NCI-H2107 (cell line): ENCODE measurements at places on chromosomes 7 and 10.

- DNase-seq = no peak
Observed at GRCh38 chr7:16300361-16300895, 120.9 kb downstream of the CRPPA start.

DNA sequence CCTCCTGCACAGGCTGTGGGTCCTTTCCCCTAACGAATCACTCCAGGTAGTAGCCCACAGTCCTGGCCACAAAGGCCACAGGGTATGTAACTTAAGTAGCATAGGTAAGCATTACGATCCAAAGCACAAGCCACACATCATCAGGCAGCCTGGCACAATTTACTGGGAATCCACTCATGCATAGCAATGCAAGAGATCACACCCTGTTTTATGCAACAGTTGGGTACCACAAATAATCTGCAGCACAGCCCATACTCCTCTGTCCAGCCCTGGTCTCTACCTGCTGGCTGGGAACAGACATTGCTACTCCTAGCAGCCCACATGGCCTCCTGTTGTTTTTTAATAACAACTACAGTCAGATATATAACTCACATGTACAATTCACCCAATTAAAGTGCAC is 34.3 kb downstream of the SRPK2 start:
- DNase-seq = peak; percentile 12

GRCh38 chr7:134922720-134923704 is 63.3 kb upstream of the AGBL3 start:
- DNase-seq = no peak

DNA sequence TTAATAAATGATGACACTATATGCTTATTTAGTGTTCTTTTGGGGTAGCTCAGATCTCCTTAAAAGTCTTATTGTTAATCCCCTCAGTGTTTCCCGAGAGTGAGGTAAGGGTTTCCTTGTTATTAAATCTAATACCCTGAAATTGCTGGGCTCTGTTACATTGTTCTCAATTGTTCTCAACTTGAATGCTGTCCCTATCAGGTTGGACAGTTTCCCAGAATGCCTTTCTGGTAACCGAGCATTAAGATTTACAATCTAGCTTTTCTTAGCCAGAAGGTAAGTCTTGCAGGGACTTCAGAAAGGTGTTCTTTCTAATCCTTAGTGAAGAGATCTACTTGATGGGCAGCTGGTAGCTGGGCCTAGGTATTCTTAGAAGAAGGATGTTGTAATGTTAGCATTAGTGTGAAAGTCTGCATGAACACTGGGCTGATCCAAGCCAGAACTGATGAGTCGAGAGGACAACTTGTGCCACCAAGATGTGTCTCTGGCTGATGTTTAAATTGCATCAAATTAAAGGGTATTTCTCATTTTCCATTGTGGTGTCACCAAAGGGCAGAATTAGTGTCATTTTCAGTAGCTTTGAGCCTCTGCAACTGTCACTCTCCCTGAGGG is 89.9 kb downstream of the SND1 start:
- DNase-seq = no peak

DNA sequence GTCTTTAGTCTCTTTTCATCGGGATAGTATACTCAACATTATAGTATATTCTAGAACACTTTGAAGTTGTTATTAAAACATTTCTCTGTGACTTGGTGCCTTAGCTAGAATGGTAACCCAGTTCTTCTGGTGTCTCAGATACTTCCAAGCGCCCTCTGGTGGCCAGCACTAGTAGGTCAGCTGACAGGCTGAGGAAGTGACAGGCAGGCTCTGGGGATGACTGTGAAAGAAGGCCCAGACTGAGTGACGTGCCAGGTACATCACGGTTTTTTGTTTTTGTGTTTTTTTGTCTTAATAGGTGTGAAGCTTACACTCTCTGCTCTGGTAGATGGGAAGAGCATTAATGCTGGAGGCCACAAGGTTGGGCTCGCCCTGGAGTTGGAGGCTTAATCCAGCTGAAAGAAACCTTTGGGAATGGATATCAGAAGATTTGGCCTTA is 5.1 kb downstream of the COMTD1 start:
- DNase-seq = peak; percentile 62

DNA sequence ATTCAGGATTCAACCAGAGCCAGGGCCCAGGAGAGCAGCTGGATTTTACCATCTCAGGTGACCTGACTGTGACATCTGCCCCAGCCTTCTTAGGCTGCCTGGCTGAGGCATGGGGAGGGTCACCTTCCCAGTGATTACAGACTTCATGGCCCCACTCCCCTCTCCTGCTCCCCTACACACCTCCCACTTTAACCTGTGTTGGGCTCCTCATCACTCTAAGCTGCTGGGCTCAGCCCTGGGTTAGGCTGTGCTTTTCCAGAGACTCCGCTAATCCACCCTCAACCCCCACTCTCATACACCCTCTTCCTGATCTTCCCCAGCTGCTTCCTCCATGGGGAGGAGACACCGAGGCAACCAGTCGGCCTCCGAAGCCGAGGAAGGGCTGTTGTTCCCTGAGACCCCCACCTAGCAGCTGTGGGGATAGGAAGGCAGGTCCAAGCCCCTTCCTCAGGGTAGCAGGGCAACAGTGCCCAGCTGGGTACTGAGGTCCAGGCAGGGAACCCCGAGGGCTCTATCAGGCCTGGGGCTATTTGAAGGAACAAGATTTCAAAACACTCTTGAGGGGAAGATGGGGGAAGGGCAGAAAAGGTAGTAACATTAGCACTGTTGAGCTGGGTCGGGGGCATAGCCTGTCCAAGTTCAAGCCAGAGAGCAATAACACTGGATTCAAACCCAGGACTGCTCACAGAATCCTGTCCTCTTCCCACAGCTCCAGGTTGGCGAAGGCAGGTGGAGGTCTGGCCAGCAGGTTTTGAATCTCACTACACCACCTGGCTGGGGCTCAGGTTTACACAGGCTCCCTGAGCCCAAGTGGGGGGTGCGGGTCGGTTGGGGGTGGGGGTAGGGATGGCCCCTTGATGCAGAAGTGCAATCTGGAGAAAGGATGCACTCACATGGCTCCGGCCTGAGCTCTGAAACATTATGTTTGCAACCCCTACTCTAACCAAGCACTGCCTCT is 1.8 kb downstream of the IMPDH1 start:
- DNase-seq = no peak

GRCh38 chr10:132774181-132774901 is 11.6 kb downstream of the NKX6-2 start:
- DNase-seq = no peak

DNA sequence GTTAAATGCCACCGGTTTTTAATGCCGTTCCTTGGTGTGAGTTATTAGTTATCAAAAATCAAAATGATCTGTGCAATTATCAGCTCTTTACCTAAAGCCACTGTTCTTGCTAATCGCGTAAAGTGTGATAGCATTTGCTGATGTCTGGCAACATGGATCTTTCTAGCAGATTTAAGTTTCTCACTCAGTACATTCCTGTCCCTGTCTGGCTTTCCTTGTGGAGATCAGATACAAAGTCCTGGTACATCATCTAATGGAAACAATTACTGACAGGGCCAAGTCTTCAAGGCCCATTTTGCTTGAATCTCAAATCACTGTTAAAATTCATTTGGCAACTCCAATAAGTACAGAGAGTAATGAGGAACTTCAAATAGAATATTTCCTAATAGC is 755.7 kb downstream of the AUTS2 start:
- DNase-seq = no peak

GRCh38 chr10:88870089-88870488 is 10.0 kb upstream of the STAMBPL1 start:
- DNase-seq = no peak

DNA sequence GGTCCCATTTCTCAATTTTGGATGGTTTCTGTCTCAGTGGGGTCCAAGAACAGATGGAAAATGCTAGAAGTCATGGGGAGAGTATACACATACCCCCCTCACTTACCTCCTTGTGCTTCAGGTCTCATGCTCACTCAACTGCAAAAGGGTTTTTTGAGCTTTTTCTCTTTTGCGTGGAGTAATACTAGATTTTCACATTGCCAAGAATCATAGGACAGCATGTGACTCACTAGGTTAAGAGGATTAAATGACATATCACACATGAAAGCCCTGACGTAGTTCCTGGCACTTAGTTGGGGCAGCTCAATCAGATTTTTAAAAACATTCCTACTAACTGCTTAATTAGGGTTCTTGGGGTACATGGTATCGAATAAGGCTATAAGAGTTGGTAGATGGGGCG is 4.5 kb downstream of the PI4K2A start:
- DNase-seq = no peak

- DNase-seq = no peak
Observed at GRCh38 chr7:159034394-159034793, 110.3 kb downstream of the VIPR2 start.

DNA sequence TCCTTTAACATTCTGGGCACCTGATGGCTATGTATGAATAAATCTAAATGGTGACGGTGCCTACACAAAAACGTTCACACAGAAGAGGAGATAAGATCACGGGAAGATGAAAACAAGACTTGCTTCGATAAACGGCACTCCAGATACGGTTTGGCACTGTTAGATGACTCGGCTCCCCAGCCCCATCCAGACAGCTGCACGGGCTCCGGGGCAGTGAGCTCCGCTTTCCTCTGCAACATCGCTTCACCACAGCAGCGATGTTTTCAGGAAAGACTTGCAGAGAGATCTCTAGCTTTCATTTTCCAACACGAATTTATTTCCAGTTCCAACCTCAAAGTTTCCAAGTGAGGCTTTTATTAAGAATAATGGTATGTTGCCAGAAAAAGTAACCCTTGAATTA is 132.1 kb downstream of the KLF6 start:
- DNase-seq = no peak

DNA sequence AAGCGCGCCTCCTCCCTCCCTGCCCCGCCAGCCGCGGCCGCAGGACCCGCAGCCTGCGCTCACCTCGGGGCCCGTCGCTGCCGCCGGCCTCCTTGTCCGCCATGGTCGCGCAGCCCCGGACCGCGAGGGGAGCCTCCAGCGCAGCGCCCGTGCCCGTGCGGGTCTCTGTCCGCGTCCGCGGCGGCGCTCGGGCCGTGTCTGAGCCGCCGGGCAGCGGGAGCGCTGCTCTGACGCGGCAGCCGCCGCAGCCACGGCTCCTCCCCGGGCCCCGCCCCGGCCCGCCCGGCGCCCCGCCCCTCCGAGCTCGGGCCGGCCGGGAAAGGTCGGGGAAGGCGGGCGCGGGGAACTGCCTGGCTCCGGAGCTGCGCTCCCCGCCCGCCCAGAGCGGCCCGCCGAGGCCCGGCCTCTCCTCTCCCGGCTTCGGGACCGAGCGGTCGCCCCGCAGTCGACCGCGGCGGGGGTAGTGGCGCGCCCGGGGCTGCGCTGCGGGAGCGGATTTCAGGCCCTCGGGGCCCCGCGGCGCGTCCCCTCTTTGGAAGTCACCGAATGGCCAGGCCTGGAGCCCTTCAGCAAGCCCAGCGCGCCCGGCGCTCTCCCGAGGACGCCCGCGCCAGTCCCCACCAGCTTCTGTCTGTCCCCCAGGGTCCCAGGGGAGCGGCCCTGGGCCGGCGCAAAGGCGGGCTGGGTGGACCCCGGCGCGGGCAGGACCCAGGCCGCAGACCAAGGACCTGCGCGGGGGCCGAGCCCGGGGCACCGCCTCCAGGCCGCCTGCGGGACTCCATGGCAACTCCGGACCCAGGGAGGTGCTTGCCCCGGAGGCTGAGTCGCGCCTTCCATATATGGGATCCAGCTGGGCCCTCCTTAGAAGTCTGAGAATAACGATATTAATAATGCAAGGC is at the start of gene HSPA12A:
TSS of gene HSPA12A (minus strand) at position 200 of the 899 bp plus-strand sequence. CDS start at position 103, 97 bp downstream.
- DNase-seq = no peak

- DNase-seq = no peak
Observed at GRCh38 chr10:36681751-36682632, 443.4 kb upstream of the ANKRD30A start.

DNA sequence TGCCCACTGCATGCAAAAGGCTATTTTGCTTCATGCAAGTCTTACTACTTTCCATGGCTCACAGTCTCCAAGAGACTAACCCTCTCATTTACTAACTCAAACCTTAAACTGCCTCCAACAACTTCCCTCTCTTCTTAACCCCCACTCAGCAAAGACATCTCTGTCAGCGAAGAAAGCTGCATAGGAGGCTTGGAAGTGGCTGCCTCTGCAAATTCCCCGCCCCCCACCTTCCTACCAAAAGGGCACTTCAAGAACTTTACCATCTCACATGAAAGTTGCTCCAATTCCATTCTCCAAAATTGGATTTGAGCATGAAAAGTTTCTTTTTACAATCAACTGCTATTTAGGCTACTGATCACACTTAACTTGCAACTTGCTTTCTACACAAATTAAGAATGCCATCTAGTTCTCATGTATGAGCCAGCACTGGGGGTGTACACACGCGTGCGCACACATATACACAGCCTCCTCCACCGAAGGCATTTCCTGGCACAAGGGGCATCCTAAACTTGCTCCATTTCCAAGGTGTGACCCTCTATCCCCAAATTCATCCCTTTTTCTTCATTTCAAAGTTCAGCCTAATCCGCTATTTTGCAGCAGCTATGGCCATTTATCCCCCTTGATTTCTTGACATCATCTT is 1.8 kb downstream of the CCDC6 start:
- no peak for DNase-seq

GRCh38 chr10:89644691-89644966 is 413 bp downstream of the PANK1 start:
- no peak for DNase-seq

GRCh38 chr7:2838873-2839578 is 5.1 kb downstream of the GNA12 start:
- no peak for DNase-seq

- DNase-seq = no peak
Observed at GRCh38 chr10:43926875-43927406, 278.3 kb upstream of the ZNF32 start.

DNA sequence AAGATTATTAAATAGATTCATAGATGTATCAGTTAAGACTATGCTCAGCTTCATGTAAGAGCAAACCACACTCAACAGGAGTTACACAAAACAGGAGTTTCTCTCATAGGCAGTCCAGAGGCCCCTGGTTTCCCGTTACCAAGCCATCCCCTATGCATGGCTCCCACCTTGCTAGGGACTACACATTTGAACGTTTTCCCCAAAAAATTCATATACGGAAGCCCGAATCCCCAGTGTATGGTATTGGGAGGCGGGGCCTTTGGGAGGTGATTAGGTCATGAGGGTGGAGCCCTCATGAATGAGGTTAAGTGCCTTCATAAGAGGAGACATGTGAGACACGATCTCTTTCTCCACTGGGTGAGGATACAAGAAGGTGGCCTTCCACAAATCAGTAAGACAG is 29.1 kb downstream of the RSU1 start:
- no peak for DNase-seq

GRCh38 chr7:46720761-46721160 is 799.7 kb upstream of the IGFBP3 start:
- no peak for DNase-seq

- no peak for DNase-seq
Observed at GRCh38 chr7:51639661-51640334, 323.2 kb upstream of the COBL start.

- no peak for DNase-seq
Observed at GRCh38 chr7:95101422-95101821, 194.0 kb downstream of the PPP1R9A start.
